ENCODE measurements at places on chromosomes 5 and 9.

- no peak for DNase-seq
Measured at GRCh38 chr5:133853646-133854365, 114.6 kb downstream of the C5orf15 start.

- no peak for DNase-seq
Measured at GRCh38 chr9:13487071-13487470, 207.6 kb upstream of the MPDZ start.

DNA sequence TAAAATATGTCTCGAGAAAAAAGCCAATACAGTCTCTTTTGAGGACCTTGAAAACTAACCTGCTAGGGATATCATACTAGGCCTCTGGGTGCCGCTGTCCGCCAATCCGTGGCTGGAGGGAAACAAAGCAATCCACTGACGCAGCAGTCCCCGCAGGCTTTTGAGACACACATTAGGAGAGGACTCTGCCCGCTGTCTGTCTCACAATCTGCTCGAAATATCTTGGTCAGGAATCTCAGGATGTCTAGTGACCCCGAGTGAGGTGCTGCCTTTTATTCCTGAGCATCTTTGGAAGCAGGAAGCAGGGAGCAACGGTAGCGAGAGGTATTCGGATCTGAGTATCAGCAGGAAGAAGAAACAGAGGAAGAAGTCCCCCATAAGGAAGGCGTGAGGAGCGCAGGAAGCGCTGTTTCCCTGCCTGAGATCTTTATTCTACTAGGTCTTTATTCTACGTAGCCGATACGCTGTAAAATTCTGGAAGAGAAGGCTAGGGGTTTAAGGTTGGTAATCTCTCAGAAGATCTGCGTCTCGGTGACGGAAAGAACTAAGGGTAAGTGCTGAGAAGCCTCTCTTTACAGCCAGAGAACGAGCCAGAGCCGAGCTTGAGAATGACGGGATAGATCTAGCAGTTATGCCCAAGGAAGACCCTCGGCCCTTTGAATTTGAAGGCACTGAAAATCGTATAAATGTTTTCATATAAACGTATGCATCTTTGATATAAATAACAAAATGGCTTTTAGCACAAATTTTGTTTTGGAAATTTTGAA lies 4.0 kb upstream of the PCDHGA1 start:
- peak; percentile 68 for DNase-seq

DNA sequence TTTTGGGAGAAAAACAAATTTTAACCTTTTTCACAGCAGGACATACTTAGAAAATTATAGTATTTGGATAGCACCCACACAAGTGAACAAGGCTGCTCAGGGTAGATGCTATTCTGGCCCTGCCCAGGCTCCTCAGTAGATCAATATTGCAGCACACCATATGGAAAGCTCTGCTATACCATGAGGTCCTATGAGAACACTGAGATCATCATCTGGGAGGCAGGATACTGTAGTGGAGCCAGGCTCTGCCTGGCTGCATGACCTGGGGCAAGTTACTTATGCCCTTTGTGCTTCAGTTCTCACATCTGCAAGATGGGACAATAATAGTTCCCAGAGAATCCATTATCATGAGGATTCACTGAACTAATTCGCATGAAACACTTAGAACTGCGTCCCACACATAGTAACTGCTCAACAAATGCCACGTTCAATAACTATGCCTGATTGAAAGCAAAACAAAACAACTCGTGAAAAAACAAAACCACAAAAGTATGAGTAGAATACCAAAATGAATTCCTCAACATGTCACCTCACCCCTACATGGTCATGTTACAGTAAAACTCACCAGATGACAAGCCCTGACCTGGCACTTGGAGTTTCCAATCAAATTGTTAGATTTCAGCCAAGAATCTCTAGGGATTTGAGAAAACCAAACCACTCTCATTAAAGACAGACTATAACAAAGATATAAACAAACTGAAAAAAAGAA lies 31.9 kb downstream of the ARSB start:
- peak; percentile 12 for DNase-seq

- no peak for DNase-seq
Measured at GRCh38 chr9:110797611-110798010, 129.0 kb downstream of the MUSK start.

- no peak for DNase-seq
Measured at GRCh38 chr5:142994218-142994617, 224.0 kb downstream of the ARHGAP26 start.

GRCh38 chr9:107918749-107919148 lies 429.2 kb upstream of the KLF4 start:
- DNase-seq = no peak

- DNase-seq = no peak
Measured at GRCh38 chr9:15219546-15219945, 87.5 kb downstream of the TTC39B start.

- no peak for DNase-seq
Measured at GRCh38 chr5:170293273-170293672, 4.3 kb downstream of the LCP2 start.

DNA sequence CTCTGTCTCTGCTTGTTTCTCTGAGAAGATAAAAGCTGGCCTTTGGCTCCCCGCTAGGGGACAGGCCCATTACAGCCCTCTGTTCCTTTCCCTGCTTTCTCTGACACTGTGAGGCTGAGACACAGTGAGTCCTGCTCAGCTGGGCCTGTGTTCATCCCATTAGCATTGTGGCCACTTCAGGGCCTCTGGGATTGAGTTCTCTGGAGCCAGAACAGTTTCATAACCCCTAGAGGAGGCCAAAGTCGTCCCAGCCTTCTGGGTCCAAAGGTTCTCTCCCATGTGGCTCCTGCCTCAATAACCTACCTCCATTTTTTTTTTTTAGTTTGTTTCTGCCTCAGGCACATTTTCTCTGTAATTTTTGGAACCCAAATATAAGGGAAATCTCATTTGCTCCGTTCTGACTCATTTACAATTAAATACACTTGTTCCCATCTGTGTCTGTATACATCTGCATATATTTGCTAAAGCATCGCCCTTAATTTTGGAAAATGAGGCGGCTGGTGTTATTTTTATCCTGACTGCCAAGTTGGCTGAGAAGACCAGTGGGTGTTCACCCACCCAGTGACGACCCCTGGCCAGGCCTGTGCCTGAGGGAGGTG lies 27.3 kb upstream of the CTNNA1 start:
- DNase-seq = peak; percentile 21

GRCh38 chr5:67178085-67178484 lies 18.5 kb downstream of the CD180 start:
- DNase-seq = no peak

DNA sequence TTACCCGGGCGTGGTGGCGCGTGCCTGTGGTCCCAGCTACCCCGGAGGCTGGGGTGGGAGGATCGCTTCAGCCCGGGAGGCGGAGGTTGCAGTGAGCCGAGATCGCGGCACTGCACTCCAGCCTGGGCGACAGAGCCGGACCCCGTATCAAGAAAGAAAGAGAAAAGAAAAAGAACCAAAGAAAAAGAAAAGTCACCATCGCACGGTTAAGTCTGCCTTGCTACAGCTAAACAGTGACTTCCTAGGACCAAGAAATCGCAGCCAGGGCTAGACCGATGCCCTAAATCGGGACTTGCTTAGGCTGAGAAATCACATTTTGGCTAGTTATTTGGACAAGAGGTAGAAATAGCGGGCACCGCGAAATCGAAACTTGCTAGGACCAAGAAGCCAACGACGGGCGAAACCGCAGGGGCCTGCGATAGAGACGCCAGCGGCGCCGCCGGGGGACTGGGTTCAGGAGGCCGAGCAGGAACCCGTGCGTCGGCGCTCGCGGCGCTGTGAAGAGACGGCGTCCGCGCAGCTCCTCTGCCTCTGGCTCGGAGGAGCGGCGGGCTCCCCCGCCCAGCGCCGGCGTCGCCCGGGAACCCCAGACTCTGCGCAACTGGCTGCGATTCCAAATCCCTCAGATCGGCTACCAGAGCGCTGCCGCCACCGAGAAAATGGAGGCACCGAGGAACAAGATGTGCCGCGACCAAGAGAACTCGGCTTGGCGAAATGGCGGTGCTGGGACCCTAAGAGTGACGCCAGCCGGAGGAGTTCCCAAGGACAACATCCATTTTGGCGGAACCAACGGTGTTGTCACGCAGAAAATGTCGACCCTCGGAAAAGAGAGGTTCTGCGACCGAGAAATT lies 26.1 kb upstream of the ANXA2R start:
- peak; percentile 67 for DNase-seq

DNA sequence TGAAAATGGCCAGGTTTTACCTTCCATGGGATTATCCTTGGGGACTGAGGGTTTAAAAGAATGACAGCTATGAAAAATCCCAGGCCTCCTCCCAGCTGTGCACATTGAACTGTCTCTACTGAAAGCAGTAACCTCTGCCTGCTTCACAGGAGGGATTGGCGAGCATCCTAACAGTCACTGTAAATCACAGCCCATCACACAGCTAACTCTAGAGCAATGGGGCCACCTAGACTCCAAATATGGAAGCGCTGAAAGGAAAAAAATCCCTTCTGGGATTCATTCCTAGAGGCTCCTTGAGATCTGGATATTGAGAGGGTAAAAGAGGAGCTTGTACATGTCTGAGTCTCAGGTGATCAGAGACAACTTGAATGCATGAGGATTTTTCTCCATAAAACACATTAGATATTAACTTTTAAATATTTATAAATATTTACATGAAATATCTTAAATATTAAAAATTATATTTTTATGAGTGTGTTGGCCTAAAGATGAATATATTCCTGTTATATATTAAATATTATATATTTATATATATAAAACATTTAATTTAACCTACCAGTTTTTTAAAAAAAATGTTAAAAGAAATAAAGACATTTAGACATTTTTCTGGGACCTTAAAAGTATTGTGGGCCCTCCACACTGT lies 133.8 kb upstream of the SLC24A2 start:
- DNase-seq = peak; percentile 52

- DNase-seq = no peak
Measured at GRCh38 chr5:171644536-171644935, 141.1 kb upstream of the SMIM23 start.

- peak; percentile 26 for DNase-seq
Measured at GRCh38 chr5:926417-927171, 33.9 kb downstream of the TRIP13 start.

DNA sequence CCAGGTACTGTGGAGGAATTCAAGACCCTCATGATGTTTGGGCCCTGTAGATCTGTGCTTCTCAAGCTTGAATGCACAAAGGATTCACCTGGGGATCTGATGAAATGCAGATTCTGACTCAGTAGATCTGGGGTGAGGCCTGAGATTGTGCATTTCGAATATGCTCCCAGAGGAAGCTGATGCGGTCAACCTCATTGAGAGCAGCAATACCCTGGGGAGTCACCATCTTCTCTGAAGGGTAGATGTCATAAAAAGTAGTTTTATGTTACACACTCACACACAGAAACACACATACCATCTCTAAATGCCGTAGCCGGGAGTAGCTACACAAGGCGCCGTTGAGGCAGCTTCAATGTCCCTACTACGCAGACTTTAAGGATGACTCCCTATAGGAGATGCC lies 55.8 kb upstream of the CPEB4 start:
- no peak for DNase-seq

DNA sequence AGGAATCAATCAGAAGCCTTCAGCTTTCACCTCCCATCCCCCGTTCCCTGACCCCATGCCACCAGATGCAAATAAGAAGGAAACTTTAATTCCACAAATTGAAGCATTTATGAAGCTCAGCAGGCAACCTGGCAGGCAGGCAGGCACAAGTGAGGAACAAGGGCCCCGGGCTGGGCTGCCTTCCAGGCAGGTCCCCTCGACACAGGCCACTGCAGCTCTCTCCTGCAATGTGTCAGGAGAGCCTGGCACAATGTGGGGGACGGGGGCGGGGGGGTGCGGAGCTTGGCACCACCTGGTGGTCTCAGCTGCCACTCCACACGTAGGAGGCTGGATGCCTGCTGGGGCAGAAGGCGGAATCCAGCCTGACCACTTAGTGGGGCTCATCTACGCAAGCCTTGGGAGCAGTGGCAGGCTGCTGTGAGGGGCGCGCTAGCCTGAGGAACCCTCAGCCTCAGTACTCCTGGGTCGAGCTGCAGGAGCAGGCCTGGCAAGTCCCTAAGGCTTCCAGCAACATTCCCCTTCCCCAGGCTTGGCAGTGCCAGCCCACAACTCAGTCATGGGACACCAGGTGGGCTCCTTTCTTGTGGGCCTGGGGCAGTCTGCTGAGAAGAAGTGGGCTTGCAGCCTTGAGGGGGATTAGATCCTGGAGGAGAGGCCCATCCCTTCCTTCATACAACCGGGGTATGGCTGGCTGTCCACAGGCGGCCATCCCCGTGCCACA lies 50.2 kb upstream of the KCNMB1 start:
- DNase-seq = no peak

DNA sequence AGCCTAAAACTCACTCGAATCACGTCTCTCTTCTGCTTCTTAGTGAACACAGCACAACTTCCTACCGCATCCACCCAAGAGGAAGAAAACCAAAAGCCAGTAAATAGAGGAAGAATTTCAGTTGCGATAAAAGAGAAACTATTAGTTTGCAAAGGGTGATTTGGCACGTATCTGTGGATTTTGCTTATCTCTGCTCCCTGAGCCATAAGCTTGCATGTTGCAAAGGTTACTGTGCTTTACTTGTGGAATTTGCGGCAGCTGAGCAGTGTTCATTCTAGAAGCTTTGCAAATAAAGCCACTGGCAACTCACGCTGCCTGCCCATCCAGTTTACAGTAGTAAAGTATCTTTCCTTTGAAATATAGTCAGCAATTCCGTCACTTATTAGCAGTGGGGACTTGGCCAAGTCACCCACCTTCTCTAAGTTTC lies 149.0 kb upstream of the PCA3 start:
- DNase-seq = peak; percentile 87

- peak; percentile 93 for DNase-seq
Measured at GRCh38 chr9:6931913-6932312, 174.1 kb downstream of the KDM4C start.

- DNase-seq = no peak
Measured at GRCh38 chr5:124949862-124950261, 203.4 kb upstream of the ZNF608 start.

GRCh38 chr5:138102454-138103318 lies 18.9 kb downstream of the WNT8A start:
- no peak for DNase-seq

- DNase-seq = peak; percentile 75
Measured at GRCh38 chr9:109733690-109734089, 46.3 kb upstream of the PALM2AKAP2 start.

GRCh38 chr5:97026721-97027120 lies 90.8 kb downstream of the LNPEP start:
- DNase-seq = no peak

GRCh38 chr9:77841739-77842386 lies 189.7 kb downstream of the GNAQ start:
- DNase-seq = no peak

DNA sequence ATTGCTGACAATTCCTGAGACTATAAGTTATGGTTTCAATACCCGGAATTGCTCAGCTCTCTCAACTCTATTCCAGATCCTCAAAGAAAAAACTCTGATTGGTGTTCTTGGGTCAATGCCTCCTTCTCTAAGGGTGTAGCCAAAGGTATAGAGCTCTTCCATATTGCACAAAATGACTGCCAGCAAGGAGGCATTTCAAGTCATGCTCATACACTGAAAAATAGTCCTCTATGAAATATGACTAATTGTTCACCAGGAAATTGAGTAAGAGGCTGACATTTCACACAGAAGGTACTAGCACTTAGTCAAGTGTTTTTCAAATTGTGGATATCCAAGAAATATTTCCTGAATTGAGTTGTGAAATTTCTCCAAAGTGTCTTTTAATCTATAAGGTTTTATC lies 111.1 kb upstream of the KLF9 start:
- DNase-seq = peak; percentile 83

Measured in amniotic epithelial cell (primary cell).